ENCODE measurements at places on chromosomes 4 and X.

DNA sequence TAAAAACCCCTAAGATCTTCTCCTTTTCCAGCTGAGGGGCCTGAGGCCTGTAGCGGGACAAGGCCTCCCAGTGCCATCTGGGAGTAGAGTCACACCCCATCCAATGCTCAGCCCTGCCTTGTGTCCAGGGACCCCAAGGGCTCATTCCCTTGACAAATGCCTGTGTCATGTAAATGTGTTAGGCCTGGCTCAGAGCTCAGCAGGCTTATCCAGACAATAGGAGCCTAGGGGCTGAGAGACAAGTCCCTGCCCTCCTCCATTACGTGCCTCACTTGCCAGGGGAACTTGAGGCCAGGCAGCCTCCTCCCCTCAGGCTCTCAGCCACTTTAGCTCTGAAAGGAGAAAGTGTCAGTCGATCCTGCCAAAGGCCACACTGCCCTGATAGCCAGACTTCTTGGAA, 166.8 kb upstream of the MAMLD1 start:
- DNase-seq = no peak

- DNase-seq = no peak
Observed at GRCh38 chrX:77446029-77446585, 1.1 kb upstream of the FGF16 start.

- no peak for DNase-seq
Observed at GRCh38 chr4:48635980-48636379, 144.1 kb downstream of the FRYL start.

GRCh38 chr4:185190306-185190856, 13.4 kb downstream of the CFAP97 start:
- no peak for DNase-seq

DNA sequence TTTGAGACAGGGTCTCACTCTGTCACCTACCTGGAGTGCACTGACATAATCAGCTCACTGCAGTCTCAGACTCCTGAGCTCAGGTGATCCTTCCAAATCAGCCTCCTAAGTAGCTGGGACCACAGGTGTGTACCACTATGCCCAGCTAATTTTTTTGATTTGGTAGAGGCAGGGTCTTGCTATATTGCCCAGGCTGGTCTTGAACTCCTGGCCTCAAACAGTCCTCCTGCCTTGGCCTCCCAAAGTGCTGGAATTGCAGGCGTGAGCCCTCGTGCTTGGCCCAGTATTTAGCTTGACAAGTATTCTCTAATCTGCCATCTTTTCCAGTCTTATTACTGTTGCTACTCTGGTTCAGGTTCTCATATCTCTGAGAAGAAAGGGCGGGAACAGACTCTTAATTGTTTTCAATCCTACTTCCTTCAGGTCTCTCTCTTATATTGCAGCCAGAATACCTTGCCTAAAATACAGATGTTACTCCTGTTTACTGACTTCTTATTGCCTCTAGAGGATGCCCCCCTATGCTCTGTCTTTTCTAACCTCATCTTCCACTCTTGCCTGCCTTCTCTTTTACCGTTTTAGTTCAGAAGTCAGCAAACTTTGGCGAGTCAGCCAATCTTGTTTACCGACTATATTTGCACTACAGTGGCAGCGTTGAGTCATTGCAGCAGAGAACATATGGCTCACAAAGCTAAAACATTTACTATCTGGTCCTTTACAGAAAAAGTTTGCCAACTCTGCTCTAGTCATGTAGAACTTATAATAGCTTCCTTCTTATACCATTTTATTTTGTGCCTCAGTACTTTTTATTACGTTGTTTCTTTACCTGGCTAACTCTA, 19.0 kb downstream of the MRPL1 start:
- DNase-seq = no peak

Measured in activated T-helper 1 cell treated with anti-CD3 and anti-CD28 coated beads, Interleukin-2, amount 50 U/mL, for 16 hours (primary cell).